ENCODE measurements at places on chromosomes 7 and 10. TPM values are rescaled to one million over a fixed set of nuclear protein-coding genes. Genes with fewer than 3 reads are reported as not detected.

NACAD gene
- total RNA-seq: 7.6 TPM

CYP2C9 gene
- total RNA-seq: not detected

COL1A2 gene
- 116 TPM for total RNA-seq

IRF5 gene
- total RNA-seq: 3.9 TPM

GPRIN2 gene
- 31.8 TPM for total RNA-seq

ZPBP gene
- 0.92 TPM for total RNA-seq

PALD1 gene
- total RNA-seq: 12.7 TPM

CCDC3 gene
- 16.6 TPM for total RNA-seq

SRPK2 gene
- 307 TPM for total RNA-seq

RAPGEF5 gene
- total RNA-seq: 62.7 TPM

TUBB8 gene
- not detected for total RNA-seq

GBX1 gene
- total RNA-seq: 1.6 TPM

NSMCE4A gene
- 35.1 TPM for total RNA-seq

DMBT1 gene
- total RNA-seq: under 0.01 TPM
